ENCODE measurements at places on chromosomes 3 and 15.

- DNase-seq: no peak
These were observed 65.7 kb downstream of the OCA2 start for GRCh38 chr15:28033443-28033842.

DNA sequence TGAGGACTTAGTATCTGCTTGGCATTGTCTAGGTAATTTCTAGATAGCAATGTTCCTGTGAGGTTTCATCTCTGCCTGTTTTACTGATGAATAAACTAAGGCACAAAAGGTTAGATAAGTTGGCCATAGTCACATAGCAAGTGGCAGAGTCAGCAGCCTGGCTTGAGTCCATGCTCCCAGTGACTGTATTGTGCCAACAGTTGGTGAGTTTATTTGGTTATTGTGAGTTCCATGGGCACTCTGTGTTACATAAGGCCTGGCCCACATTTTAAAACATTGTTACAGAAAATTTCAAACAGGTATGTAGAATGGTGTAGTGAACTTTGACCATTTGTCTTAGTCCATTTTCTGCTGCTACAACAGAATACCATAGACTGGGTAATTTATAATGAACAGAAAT is 15.2 kb downstream of the MCM2 start:
- DNase-seq: no peak

- no peak for DNase-seq
These were observed 60.6 kb downstream of the FGD5 start for GRCh38 chr3:14879211-14879874.

- no peak for DNase-seq
These were observed 128.3 kb downstream of the OCA2 start for GRCh38 chr15:27970661-27971392.

DNA sequence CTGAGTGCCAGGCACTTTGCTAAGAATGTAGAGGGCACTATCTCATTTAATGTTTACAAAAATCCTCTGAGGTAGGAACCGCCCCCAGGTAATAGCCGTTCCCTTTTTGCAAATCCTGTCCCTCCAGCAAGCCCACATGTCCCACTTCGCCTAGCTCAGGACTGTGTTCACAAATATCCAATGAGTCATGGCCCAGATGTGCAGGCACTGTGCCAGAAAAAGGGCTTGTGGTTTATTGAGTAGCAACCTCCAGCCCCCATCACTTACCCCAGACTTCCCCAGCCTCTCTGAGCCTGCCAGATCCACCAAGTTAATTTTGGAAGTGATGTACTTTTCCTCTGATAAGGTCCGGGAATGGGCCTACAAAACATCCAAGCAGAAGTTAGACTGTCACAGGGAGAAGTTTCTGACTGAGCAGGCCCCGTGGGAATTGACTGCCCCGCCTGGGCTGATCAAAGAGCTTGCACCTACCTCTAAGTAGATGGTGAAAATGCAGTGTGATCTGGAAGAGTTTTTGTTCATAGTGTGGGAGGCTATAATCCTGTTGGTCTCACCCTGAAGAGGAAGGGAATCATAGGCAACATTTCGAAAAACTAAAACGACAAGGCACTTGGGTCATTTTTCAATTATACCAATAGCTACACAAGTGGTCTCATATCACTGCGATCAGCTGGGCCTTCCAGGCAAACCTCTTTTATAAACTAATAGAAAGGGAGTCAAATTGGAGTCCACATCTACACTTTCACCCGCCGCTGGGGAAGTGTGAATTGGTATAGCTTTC is 15.7 kb downstream of the KIF9 start:
- DNase-seq: peak; percentile 31

GRCh38 chr3:141076797-141077571 is 25.8 kb downstream of the SPSB4 start:
- no peak for DNase-seq

Data from stimulated activated CD8-positive, alpha-beta memory T cell treated with anti-CD3 and anti-CD28 coated beads, Interleukin-7, amount 100 ng/mL, for 1 hour (primary cell).